Fibroblast of villous mesenchyme (primary cell): ENCODE measurements at places on chromosomes 16 and 17. TPM values are rescaled to one million over a fixed set of nuclear protein-coding genes. Genes with fewer than 3 reads are reported as not detected.

The RASD1 gene
- total RNA-seq = 0.64 and 0.86 TPM in 2 replicates

The TBC1D3C gene
- total RNA-seq = under 0.01 TPM in 1 of 2 replicates, not detected in the other

The TNFRSF13B gene
- total RNA-seq = not detected in 2 replicates

The SHCBP1 gene
- total RNA-seq = 15.8 and 31.5 TPM in 2 replicates

The RHBDL1 gene
- 1.3 and 1.9 TPM in 2 replicates for total RNA-seq

The DNAAF1 gene
- total RNA-seq = not detected in 2 replicates

The CCDC200 gene
- not detected in 2 replicates for total RNA-seq

The SPPL2C gene
- total RNA-seq = not detected in 2 replicates

The PGS1 gene
- total RNA-seq = 30.9 and 35.4 TPM in 2 replicates

The CDRT15 gene
- total RNA-seq = not detected in 2 replicates

The MYO19 gene
- 50.1 and 52.8 TPM in 2 replicates for total RNA-seq

The KRTAP4-5 gene
- not detected in 2 replicates for total RNA-seq

The POLR3K gene
- 2.6 and 5.6 TPM in 2 replicates for total RNA-seq

The TBC1D3I gene
- 0.97 TPM in 1 of 2 replicates, not detected in the other for total RNA-seq

The CES5A gene
- not detected in 2 replicates for total RNA-seq

The TMC8 gene
- total RNA-seq = not detected in 2 replicates

The PLD2 gene
- 11.7 and 13.9 TPM in 2 replicates for total RNA-seq

The CLDN7 gene
- 2.9 and 5.2 TPM in 2 replicates for total RNA-seq

The GLIS2 gene
- 4.3 and 4.8 TPM in 2 replicates for total RNA-seq

The KRTAP3-1 gene
- total RNA-seq = not detected in 2 replicates

The CLEC19A gene
- not detected in 2 replicates for total RNA-seq

The LLGL2 gene
- 0.32 and 2.2 TPM in 2 replicates for total RNA-seq

The SLX1A gene
- total RNA-seq = 16.8 and 49.3 TPM in 2 replicates

The CUEDC1 gene
- total RNA-seq = 21.6 and 22.9 TPM in 2 replicates

The FZD2 gene
- total RNA-seq = 35.4 and 36.3 TPM in 2 replicates

The NPIPB13 gene
- 0.97 TPM in 1 of 2 replicates, not detected in the other for total RNA-seq

The TEKT3 gene
- not detected in 2 replicates for total RNA-seq

The CLEC3A gene
- total RNA-seq = not detected in 2 replicates

The ALDH3A1 gene
- not detected in 2 replicates for total RNA-seq

The SLFN12 gene
- 30.6 and 47.9 TPM in 2 replicates for total RNA-seq

The KRT36 gene
- total RNA-seq = under 0.01 TPM in 2 replicates

The KRTAP2-1 gene
- total RNA-seq = not detected in 2 replicates

The GSDMA gene
- total RNA-seq = under 0.01 TPM in 1 of 2 replicates, not detected in the other

The FBXW10 gene
- under 0.01 and 0.32 TPM in 2 replicates for total RNA-seq

The AGRP gene
- total RNA-seq = not detected in 2 replicates

The EDC4 gene
- total RNA-seq = 60.6 and 85.1 TPM in 2 replicates

The MPV17L gene
- 0.64 and 1.3 TPM in 2 replicates for total RNA-seq

The ABCC12 gene
- under 0.01 TPM in 1 of 2 replicates, not detected in the other for total RNA-seq

The ERN2 gene
- 0.43 TPM in 1 of 2 replicates, not detected in the other for total RNA-seq

The TPSG1 gene
- total RNA-seq = not detected in 2 replicates

The CHAD gene
- total RNA-seq = not detected in 2 replicates
